ENCODE measurements at places on chromosomes 5 and 9. TPM values are rescaled to one million over a fixed set of nuclear protein-coding genes. Genes with fewer than 3 reads are reported as not detected.

DNA sequence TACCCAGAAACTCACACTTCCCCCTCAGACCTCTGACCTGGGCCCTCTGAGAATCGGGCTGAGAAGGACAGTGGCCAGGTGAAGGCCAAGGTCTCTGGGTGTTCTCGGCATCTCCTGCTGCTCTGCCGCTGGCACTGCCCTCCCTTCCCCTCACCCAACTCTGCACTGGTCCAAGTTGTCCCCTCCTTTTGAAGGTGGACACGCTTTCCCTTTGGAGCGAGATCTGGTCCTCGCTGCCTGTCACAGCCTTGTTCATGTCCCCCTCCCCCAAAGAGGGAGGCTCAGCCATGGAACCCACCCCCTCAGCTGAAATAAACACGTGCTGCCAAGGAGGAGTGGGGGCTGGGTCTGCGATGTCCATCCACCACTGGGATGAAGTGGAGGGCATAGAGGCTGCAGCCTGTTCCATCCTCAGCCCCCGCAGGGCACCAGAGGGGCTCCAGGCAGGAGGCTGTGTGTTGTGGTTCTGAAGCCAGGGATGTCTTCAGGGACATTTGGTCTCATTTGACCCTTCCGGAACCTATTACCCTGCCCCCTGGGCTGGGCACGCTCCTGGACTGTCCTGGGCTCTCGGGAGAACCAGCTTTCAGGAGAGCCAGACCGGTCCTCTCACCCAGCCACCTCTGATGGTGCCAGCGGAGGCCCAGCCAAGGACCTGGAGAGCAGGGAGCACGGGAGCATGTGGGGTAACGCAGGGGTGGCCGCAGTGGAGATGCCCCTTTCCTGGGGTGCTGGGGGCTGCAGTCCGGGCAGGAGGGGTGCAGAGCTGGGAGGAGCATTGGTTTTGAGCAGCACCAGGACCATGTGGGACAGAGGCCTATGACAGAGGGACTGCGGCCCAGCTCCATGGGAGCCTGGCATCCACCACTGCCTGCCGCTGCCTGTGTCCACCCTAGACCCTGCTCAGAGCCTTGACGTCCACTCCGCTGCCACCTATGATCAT is 4.7 kb upstream of the LCN2 start:
- no peak for DNase-seq

SARDH gene
- 9.7 TPM for polyA plus RNA-seq

- peak; percentile 95 for DNase-seq
Measured at GRCh38 chr9:112750016-112750763, at the start of gene SNX30. SNX30 (plus strand) TSS chr9:112750760; CDS start chr9:112751002, 242 bp downstream.

GRCh38 chr9:129708793-129709192 is 43.3 kb downstream of the PRRX2 start:
- no peak for DNase-seq

GRCh38 chr5:178389796-178390195 is 157.2 kb upstream of the PHYKPL start:
- DNase-seq, result peak; percentile 31

DNA sequence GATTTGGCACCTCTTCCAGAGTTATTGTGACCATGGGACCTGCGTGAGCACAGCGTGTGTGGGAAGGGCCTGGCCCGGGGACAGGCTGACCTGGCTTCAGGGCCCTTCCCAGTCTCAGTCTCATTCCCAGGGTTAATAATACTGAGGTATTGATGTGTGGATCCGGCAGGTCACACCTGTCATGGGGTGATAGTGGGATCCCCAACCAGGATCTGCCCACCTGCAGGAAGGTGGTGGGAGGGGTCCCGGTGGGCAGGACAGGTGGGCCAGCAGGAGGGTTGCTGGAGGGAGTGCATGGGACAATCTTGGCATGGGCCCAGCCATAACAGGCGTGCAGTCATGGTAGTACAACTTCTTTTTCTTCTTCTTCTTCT is 55.4 kb downstream of the COL15A1 start:
- DNase-seq, result no peak

GRCh38 chr5:157085930-157086329 is 22.9 kb downstream of the HAVCR2 start:
- DNase-seq, result no peak

DNA sequence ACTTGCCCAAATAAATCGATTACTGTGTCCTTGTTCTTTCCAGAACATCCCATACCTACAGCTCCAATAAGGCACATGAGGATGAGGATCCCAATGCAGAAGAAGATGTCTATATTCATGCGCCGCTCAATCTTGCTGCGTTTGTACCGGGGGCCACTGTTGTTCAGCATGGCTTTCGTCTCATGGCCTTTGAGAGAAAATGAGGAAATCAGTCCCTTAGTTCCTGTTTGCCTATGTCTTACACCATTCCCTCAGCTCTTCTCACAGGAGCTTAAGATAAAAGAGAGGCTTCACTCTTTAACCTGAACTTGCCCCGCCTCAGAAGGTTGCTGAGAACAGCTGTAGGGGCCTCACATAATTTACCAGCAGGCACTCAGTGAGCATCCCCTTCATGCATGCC is 211.6 kb downstream of the ATP10B start:
- DNase-seq, result no peak

Measured in left lung (tissue), 14 donors.